Karpas-422 (cell line): ENCODE measurements at places on chromosomes 3 and 15. TPM values are rescaled to one million over a fixed set of nuclear protein-coding genes. Genes with fewer than 3 reads are reported as not detected.
A peak's percentile ranks its signal among the peaks of the same experiment; 100 is the strongest.

RAB6B gene
- not detected in 2 replicates for total RNA-seq

GRCh38 chr15:59223736-59224135, 17.1 kb downstream of the LDHAL6B start:
- no peaks in the 10 kb centered on the region for H3K27me3 ChIP-seq
- DNase-seq, result no peak
- no peaks in the 10 kb centered on the region for H3K4me1 ChIP-seq
- H3K36me3 ChIP-seq, result no peaks in the 10 kb centered on the region

- H3K4me1 ChIP-seq, result peaks cover 8% of the 10 kb centered on the region
- H3K27ac ChIP-seq, result no peak overlapping the region
- H3K4me3 ChIP-seq, result no peak overlapping the region
- no peak for DNase-seq
These were observed 25.6 kb downstream of the FAM43A start for GRCh38 chr3:194711286-194711685.

GRCh38 chr3:150410311-150411105, 2.4 kb downstream of the TSC22D2 start:
- H3K4me1 ChIP-seq, result peaks cover 40% of the 10 kb centered on the region
- H3K36me3 ChIP-seq, result peaks cover 29% of the 10 kb centered on the region; the same call in 1 of the 2 replicates
- H3K27me3 ChIP-seq, result no peaks in the 10 kb centered on the region
- no peak overlapping the region for H3K27ac ChIP-seq
- DNase-seq, result peak; percentile 72

DNA sequence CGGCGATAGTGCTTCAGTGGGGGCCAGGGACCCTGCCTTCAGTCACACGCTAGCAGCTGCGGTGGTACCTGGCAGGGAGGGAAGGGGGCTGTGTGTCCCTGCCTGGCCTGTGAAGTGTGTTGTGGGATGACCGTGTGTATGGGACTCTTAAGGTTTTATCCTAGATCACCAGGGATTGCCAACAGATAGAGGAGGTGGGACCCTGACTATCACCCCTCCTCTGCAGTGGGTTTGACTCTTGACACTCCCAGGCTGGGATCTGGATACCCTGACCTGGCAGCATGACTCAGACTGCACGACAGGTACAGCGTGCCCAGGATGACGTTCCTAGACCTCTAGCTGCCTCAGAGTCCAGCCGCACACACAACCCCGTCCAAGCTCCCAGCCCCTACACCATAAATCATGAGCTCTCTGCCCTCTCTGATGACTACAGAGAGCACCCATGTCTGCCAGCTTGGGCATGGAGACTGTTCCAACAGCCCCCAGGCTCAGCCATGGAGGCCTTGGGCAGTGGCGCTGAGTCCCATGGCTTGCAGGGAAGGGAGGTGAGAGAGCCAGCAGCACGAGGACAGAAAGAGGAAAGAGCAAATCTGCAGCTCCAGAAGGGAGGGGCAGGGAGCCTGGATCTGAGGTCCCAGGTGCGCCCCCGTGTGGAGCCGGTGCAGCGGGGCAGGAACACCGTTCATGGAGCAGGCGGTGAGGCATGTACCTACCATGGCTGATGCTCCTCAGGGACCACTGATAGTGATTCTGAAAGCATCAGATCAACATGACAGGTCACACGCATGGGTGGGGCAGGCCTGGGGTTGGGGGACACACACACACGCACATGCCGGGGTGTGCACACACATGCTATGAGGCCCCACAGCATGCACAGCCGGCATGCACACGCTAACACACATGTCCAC, 71.0 kb downstream of the ADAMTS7 start:
- DNase-seq, result peak; percentile 92
- peaks cover 21% of the 10 kb centered on the region for H3K4me1 ChIP-seq
- H3K4me3 ChIP-seq, result no peak overlapping the region
- H3K27ac ChIP-seq, result no peak overlapping the region
- H3K36me3 ChIP-seq, result no peaks in the 10 kb centered on the region
- no peaks in the 10 kb centered on the region for H3K27me3 ChIP-seq

- no peaks in the 10 kb centered on the region for H3K27me3 ChIP-seq
- H3K4me1 ChIP-seq, result no peaks in the 10 kb centered on the region
- no peaks in the 10 kb centered on the region for H3K36me3 ChIP-seq
- no peak for DNase-seq
- no peak overlapping the region for H3K4me3 ChIP-seq
- H3K27ac ChIP-seq, result no peak overlapping the region
These were observed 22.6 kb downstream of the TGFBR2 start for GRCh38 chr3:30628901-30629590.

- H3K27ac ChIP-seq, result no peak overlapping the region
- DNase-seq, result no peak
- H3K4me3 ChIP-seq, result no peak overlapping the region
- H3K27me3 ChIP-seq, result no peaks in the 10 kb centered on the region
These were observed 698.1 kb downstream of the FHIT start for GRCh38 chr3:60553144-60553543.

DNA sequence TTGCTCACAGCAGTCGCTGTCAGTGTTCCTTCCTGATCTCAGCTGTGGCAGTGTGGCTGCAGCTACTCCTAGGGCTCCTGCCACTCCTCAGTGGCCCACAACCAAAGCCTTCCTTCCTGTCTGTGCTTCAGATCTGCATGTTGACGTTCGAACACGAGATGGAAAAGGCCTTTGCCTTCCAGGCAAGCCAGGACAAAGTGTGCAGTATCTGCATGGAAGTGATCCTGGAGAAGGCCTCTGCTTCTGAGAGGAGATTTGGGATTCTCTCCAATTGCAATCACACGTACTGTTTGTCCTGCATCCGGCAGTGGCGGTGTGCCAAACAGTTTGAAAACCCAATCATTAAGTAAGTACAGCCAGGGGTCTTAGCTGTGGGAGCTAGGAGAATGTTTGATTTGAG, 17.8 kb downstream of the MKRN2 start:
- no peak for DNase-seq
- no peak overlapping the region for H3K27ac ChIP-seq
- H3K4me3 ChIP-seq, result no peak overlapping the region
- H3K36me3 ChIP-seq, result peaks cover 26% of the 10 kb centered on the region
- no peaks in the 10 kb centered on the region for H3K27me3 ChIP-seq
- no peaks in the 10 kb centered on the region for H3K4me1 ChIP-seq

GRCh38 chr3:120780977-120781376, 38.4 kb downstream of the GTF2E1 start:
- no peak overlapping the region for H3K27ac ChIP-seq
- H3K4me1 ChIP-seq, result peaks cover 5% of the 10 kb centered on the region
- H3K27me3 ChIP-seq, result no peaks in the 10 kb centered on the region
- peaks cover 13% of the 10 kb centered on the region; the same call in 1 of the 2 replicates for H3K36me3 ChIP-seq

NEK10 gene
- total RNA-seq, result 0.34 and 0.72 TPM in 2 replicates
